Astrocyte (in vitro differentiated cells and primary cell): ENCODE measurements at places on chromosomes 13 and 19.

- no peak for DNase-seq
These were observed 16.6 kb downstream of the ADAMTS10 start for GRCh38 chr19:8593931-8594330.

- no peak for DNase-seq
These were observed 646 bp downstream of the ABHD8 start for GRCh38 chr19:17302391-17303166.

DNA sequence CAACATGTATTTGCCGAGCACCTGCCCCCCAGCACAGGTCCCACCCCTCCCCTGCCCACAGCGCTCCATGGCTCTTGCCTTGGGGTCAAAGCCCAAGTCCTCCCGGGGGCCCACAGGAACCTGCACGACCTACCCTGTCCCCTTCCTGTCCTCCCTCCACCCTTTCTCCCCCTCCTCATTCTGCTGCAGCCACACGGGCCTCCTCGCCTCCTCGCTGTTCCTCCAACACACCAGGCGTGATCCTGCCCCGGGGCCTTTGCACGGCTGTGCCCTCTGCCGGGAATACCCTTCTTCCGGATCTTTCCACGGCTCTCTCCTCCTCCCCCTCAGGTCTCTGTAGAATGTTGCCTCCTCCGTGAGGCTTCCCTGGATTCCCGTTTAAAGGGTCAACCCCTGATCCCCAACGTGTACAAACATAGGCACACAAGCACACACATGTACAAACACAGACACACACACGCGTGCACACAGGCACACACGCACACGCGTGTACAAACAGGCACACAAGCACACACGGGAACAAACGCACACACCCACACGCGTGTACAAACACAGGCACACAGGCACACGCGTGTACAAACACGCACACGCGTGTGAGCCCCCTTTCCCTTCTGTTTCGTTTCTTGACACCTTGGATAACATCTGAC lies 2.8 kb downstream of the MADCAM1 start:
- no peak for DNase-seq

DNA sequence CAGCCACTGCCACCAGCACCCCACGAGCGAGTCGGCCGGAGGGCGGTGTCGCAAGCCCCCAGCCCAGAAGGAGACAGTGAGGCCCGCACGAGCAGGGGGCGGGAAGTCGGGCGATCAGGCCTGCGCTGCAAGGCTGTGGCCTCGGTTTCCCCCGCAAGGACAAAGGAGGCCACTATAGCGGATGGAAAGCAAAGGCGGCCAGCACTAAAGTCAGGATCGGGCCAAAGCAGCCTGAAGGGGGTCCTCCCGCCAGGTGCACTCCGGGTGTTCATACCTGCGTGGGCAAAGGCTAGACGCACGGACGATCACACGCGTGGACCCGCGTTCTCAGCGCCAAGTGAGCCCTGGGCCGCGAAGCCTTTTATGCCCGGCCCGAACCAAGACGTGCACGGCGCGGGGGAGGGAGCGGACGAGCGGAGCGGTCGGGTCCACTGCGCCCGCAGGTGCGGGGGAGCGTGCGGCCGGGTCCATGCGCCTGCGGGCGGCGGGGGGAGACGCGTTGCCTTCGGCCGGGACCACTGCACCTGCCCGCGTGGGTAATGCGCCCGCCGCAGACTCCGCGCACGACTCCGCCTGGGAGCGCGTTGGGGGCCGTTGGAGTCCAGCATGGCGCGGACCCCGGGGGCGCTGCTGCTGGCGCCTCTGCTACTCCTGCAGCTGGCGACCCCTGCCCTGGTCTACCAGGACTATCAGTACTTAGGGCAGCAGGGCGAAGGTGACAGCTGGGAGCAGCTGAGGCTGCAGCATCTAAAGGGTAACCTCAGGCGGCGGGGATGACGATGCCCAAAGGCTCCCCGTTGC lies at the start of the genes PRDX2 and THSD8:
Gene PRDX2 (minus strand): TSS at position 335 of the 801 bp plus-strand sequence. CDS start 539 bp downstream, outside the sequence.
Gene THSD8 (plus strand): TSS at position 604 of the 801 bp plus-strand sequence. CDS start 3 bp downstream, at position 607.
- DNase-seq, result no peak

- DNase-seq, result no peak
These were observed 333.2 kb upstream of the ZNF507 start for GRCh38 chr19:32012206-32012605.

- DNase-seq, result peak; percentile 79
These were observed 368.4 kb downstream of the KLF12 start for GRCh38 chr13:73765651-73766384.

DNA sequence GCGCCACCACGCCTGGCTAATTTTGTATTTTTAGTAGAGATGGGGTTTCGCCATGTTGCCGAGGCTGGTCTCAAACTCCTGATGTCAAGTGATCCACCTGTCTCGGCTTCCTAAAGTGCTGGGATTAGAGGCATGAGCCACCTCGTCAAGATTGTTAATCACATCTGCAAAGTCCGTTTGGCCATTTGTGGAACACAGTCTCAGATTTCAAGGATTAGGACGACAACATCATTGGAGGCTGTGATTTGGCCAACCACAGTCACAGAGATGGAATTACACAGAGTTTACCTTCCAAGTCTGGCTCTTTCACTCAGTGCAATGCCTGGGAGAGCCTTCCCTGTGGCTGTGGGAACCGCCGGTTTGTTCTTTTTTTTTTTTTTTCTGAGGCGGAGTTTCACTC lies 17.8 kb downstream of the SULT2B1 start:
- peak; percentile 57 for DNase-seq

- peak; percentile 59 for DNase-seq
These were observed 237.0 kb upstream of the TSHZ3 start for GRCh38 chr19:31586282-31586681.

DNA sequence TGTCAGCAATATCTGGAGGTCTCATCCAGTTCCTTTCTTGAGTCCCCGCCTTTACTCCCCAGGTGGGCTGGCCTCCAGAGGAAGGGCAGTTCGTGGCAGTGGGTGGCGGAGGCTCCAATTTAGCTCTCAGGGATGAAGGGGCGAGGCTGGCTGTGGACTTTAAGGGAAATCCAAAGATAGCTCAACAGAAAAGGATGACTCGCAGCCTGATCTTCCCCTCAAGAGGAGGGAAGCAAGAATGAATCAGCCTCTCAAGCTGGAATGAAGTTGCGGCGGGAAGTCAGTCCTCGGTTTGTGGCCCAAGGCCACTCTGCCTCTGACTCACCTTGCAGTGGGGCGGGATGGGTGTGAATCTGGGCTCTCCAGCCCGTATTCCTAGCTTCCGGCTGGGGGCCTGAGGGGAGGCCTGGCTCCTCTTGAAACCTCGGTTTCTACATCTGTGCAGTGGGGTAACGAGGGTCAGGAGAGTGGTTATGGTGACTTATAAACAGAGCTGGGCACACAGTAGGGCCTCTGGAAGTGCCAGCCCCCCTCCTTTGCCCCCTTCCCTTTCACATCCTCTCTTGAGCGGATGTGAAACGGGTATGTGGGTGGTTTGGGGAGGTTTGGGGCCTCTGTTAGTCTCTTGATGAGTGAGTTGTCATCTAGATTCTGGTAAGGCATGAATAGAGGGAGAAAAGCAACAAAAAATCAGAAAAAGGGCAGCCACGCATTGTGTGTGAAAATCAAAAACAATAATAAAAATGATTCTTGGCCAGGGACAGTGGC lies 10.5 kb upstream of the SMG9 start:
- DNase-seq, result peak; percentile 98

- DNase-seq, result peak; percentile 64
These were observed 34.7 kb downstream of the BRD4 start for GRCh38 chr19:15297416-15298224.

GRCh38 chr13:98420554-98421175 lies 156.2 kb downstream of the STK24 start:
- no peak for DNase-seq

- no peak for DNase-seq
These were observed 2.3 kb upstream of the FTL start for GRCh38 chr19:48962849-48963165.

GRCh38 chr13:39788102-39788501 lies 132.6 kb downstream of the COG6 start:
- no peak for DNase-seq

GRCh38 chr13:72959643-72960042 lies 99.2 kb upstream of the KLF5 start:
- peak; percentile 36 for DNase-seq

DNA sequence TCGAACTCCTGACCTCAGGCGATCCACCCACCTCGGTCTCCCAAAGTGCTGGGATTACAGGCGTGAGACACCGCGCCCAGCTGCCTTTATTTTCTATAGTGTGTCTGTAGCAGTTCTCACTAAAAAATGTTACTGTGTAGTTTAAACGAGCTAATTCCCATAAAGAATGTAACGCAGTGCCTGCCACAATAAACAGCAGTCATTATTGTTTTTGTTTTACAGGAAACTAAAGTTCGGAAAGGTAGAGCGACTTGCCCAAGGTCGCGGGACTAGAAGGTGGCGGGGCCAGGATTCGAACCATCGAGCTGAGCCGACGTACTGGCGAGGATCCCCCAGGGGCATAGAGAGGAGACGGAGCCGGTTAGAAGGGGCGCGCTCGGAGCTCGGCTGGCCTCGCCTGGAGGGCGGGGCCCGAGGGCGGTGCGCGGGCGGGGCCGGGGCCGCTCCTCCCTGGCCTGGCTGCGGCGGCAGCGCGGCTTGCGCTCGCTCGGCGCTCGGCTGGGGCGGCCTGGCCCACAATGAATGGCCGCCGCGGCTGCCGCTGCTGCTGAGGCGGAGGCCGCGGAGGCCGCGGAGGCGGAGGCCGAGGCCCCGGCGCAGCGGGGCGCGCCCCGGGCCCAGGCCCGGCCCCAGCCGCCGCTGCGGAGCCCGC lies at the start of gene NACC1:
Gene NACC1 (plus strand): TSS at position 493 of the 652 bp plus-strand sequence. CDS start 16,944 bp downstream, outside the sequence.
- peak; percentile 69 for DNase-seq

- peak; percentile 93 for DNase-seq
These were observed 942.6 kb upstream of the SLC10A2 start for GRCh38 chr13:104008541-104009435.
